ENCODE measurements at places on chromosomes 2 and 18.

GRCh38 chr18:63683890-63684289, 18.9 kb upstream of the SERPINB11 start:
- no peak for DNase-seq

- no peak for DNase-seq
These were observed 1467.8 kb downstream of the DPP10 start for GRCh38 chr2:115910270-115910669.

- DNase-seq, result no peak
These were observed 178.4 kb downstream of the BCL2 start for GRCh38 chr18:63140997-63141777.

DNA sequence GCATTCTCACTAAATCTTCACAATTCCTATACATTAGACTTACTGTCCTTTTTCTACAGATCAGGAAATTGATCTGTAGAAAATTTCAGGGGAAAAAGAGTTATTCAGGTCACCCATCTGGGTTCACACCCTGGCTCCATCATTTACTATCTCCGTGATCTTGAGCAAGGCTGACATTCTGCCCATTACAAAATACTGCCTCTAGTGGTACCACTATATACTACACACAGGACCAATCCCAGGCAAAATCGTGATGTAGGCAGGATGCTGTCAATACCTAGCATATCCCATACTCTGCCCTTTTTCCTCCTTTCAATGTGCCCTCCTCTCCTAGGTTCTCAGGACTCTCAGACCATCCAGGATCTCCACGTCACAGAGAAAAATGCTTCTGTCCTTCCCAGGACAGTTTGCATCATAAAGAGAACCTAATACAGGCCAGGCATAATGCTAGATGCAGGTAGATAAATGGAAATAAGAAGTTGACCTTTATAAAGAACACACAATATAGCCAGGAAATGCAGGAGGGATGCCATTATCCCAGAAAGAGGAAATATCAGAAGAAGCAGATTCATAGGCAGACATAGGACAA, 101.9 kb downstream of the CDH20 start:
- DNase-seq, result no peak

DNA sequence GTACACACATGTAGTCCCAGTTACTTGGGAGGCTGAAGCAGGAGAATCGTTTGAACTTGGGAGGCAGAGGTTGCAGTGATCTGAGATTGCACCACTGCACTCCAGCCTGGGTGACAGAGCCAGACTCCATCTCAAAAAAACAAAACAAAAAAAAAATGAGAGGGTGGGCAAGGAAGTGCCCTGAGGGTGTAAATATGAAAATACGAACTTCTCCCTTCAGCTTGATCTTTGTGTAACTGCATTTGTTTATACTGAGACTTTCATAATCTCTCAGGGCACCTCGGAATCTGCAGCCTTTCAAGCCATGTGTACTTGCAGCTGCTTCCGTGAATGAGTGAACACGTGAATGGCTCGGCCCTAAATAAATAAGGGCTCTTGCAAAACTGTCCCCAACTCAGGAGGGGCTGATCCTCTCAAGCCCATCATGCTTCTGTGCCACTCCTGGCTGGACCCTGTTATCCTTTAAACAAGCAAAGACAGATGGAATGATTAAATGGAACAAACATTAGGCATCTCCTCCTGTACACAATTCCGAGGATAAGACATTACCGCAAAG, 96.8 kb downstream of the BOD1L2 start:
- no peak for DNase-seq

- DNase-seq, result no peak
These were observed 2.1 kb downstream of the PCBP1 start for GRCh38 chr2:70089220-70089982.

- no peak for DNase-seq
These were observed 10.4 kb downstream of the EN1 start for GRCh38 chr2:118837067-118837466.

GRCh38 chr2:172431463-172431862, 4.1 kb downstream of the ITGA6 start:
- peak; percentile 42 for DNase-seq

DNA sequence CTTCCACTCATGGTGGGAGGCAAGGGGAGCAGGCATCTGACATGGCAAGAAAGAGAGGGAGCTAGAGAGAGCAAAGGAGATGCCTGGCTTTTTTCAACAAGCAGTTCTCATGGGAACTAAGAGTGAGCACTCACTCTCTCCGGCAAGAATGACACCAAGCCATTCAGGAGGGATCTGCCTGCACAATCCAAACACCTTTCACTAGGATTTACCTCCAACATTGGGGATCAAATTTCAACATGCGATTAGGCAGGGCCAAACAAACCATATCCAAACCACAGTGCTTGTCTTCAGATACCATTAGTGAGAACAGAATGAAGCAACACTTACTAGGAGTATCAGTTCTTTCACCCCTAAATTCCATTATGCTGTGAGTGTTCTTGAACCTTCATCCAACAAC, 77.3 kb downstream of the FIGN start:
- DNase-seq, result no peak

DNA sequence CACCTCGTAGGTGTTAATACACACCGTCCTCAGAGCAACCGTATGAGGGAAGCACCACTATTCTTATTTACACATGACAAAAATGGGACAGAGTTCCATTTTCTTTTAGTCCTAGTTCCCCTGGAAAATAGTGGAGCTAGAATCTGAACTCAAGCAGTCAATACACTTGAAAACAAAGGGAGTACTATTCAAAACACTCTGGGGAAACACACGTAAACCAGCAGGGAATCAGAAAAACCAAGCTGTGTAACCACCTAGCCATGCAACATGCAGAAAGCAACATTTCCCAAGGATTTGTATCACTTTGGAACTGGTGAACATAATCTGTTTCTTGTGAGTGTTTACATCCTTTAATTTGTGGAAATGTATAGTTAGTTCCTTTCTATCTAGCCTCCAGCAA, 208.2 kb downstream of the UBE2E3 start:
- DNase-seq, result no peak

GRCh38 chr2:36480636-36481035, 117.3 kb downstream of the FEZ2 start:
- DNase-seq, result no peak

GRCh38 chr2:222714361-222715241, 43.1 kb downstream of the MOGAT1 start:
- no peak for DNase-seq

GRCh38 chr2:119316066-119316465, 50.6 kb downstream of the C2orf76 start:
- no peak for DNase-seq

GRCh38 chr18:77472509-77472908, 222.9 kb downstream of the GALR1 start:
- no peak for DNase-seq

DNA sequence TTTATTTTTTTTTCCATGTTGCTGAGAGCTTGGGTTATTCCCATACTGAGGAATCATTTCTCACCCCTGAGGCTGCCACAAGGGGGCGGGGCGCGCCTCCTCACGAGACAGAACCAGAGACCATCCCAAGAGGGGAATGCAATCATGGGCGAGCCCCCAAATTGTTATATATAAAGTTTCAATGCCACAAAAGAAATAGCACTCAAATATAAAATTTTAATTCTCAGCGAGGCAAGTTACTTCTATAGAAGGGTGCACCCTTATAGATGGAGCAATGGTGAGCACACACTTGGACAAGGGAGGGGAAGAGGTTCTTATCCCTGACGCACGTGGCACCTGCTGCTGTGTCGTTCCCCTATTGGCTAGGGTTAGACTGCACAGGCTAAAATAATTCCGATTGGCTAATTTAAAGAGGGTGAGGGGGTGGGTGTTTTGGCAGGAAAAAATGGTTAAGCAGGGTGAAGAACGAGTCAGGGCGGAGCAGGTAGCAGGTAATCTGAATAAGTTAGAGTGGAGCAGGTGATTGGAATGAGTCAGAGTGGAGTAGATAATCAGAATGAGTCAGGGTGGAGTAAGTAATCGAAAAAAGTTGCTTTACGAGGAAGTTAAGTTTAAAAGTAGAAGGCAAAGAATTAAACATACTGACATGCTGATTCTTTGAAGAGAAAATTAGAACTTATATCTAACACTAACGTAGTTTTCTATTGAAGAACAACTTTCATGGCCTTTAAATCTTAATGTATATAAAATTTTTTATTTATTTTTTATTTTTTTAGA, 177.5 kb downstream of the MTCL1 start:
- no peak for DNase-seq

DNA sequence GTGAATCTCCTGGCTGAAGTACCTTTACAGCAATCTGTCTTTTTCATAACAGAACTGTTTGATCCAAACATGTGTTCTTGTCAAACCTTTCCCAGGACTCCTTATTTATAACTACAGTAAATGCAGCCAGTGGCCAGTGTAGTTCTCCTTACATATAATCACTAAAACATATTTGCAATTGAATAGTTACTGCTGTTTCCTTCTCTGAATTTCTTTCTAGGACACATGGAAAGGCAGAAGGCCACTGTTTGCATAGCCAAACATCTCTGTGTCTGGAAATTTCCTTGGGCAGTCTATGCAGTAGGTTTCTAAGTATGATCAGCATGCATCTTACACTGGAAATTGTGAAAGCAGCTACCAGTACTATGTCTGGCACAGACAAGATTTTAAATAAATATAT, 57.4 kb upstream of the COL3A1 start:
- no peak for DNase-seq

GRCh38 chr2:135840601-135841000, 3.6 kb upstream of the LCT start:
- no peak for DNase-seq

GRCh38 chr18:23266717-23267446, 131.6 kb downstream of the CABLES1 start:
- no peak for DNase-seq

GRCh38 chr2:69902213-69902922, 8.6 kb downstream of the SNRNP27 start:
- peak; percentile 73 for DNase-seq

DNA sequence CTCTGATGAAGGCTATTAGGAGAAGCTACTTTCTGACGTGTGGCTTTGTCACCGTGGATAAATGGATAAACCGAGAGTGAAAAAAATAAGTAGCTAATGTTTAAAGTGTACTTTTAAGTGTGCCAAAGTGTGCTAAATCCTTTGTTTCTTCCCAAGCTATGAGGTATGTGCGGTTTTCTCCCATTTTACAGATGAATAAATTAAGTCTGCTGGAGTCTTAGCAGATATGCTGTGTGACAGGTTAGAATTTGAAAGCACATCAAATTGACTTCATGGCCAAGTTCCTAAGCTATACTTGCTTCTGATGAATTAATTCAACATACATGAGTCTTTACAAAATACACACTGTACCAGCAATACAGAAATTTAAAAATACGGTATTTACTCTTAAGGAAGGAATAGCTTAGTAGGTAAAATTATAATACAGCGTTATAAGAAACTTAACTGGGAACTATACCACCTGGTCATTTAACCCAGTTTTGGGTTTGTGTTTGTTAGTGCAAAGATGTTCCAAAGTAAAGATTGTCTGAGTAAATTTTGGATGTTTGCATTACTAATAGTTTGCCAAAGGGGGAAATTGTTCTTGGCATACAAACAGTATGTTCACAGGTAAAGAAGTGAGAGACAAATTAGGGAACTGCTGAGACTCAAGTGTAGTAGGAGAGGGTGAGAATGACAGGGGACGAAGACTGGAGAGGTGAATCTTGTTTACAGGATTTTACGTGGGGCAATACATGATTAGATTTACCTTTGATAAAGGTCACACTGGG, 1.4 kb downstream of the AGPS start:
- DNase-seq, result no peak

DNA sequence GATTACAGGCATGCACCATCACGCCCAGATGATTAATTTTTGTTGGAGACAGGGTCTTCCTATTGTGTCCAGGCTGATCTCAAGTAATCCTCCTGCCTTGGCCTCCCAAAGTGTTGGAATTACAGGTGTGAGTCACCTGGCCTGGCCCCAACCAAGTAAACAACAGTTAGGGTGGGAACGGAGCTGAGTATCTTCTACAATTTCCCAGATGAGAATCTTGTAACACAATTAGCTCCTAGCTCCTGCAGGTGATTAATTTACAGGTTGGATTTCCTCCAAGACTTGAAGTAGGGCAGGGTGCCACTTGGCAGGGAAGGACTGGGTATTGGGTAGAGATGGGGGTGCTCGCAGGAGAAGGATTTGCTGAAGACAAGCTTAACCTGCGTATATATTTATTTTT, 17.8 kb downstream of the NLRC4 start:
- DNase-seq, result no peak

GRCh38 chr2:200042102-200042735, 86.8 kb downstream of the MAIP1 start:
- DNase-seq, result no peak

GRCh38 chr2:109472974-109473373, 140.8 kb downstream of the SEPTIN10 start:
- no peak for DNase-seq

DNA sequence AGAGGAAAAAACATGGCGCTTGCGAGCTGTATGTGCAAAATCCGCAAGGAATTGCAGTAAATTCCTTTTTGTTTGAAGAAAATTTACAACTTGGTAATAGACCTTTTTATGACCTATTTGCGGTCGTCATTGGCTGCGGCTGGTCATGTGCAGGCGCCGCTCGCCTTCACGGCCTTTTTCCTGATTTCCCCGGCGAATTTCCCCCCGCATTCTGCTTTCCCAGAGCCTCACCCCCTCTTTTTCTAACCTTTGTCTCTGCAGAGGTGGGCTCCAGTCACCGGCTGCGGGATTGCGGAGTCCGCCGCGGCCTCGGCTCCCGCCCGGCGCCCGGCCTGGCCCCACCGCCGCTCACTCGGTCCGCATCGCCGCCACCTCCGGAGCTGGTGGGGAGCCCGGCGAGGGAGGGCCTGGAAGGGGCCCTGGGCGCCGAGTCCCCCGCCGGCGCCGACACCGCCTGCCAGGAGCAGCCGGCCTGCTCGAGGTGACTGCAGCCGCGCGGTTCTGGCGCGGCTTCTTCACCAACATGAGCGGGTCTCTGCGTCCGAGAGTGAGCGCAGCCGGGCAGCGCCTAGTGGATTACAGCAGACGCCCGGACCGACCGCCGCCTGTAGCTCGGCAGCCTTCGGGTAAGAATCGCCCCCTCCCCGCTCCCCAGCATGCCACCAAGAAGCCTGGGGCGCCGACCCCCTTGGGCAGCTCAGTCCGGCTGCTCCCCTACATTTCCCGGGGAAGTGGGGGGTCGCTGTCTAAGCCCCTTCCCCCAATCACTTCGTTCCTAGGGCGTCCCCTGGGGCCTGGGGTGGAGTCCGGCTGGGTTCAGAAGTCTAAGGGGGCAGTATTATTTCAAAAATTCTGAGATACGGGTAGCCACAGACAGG, 7.1 kb downstream of the HOXD8 start:
- DNase-seq, result no peak

DNA sequence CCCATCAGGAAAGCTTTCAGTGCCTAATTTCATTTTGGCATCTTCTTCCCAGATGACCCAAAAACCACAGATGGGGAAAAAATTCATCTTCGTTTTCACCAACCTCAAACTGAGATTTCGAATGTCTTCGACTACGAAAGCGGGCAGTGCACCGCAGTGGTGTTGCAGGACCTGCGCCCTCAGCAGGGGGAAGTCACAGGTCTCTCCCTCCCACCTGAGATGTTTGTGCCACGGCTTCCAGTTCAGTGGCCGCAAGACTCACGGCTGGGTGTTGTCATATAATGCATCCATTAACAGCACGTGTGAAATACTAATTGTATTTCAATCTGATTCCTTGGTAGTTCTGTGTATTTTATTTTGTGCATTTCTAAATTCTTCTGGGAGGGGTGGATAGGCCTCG, 66.2 kb upstream of the SALL3 start:
- DNase-seq, result no peak
